ENCODE measurements at places on chromosomes 1 and 21.

DNA sequence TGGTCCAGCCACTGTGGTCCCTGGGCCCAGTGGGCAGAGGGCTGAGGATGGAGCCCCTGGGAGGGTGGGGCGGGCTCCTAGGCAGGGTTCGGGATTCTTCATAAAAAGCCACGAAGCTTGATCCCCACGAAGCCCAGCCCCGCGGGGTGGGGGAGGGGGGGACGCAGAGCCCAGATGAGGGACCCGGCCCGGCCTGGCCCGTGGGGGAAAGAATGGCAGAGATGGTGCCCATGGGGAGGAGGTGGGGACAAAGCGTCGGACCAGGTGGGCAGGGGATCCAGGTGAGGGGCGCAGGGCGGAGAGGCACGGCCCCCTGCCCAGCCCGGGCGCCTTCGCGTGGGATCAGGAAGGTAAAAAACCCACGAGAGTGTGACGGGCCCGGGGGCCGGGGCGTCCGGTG lies 6.0 kb upstream of the SMIM12 start:
- no peak for DNase-seq

- DNase-seq: no peak
These were observed 4.4 kb upstream of the GBP4 start for GRCh38 chr1:89203166-89203565.

GRCh38 chr21:38544661-38545060 lies 46.4 kb upstream of the ERG start:
- DNase-seq: no peak

DNA sequence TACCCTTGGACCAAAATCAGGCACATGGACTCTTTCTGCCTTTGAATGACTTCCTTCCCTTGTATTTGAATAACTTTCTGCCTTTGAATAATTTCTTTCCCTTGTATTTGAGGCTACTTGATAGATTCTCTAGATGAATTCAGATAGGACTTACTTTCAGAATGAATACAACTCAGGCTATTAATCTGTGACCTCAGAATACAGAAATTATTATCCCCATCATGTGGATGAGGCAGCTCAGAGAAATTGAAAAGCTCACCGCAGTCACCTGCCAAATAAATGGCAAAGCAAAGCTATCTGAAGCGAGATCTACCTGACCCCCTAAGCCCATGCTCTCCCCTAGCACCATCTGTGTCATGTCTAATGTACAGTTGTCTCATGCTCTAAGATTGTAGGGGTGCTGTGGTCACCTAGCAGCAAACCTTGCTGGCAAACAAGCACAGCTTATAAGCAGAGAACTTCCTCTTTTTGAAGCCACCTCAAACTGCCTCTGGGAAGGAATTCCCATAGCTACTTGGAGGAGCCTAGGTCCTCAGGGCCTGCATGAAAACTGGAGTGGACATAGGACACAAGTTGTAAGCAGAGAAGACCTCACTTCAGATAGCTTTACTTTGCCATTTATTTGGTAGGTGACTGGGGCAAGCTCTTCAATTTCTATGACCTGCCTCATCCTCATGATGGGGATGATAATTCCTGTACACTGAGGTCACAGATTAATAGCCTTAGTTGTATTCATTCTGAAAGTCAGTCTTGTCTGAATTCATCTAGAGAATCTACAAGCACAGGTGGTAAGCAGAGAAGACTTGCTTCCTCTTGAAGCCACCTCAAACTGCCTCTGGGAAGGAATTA lies 66.1 kb downstream of the FASLG start:
- no peak for DNase-seq

GRCh38 chr1:22883406-22883805 lies 89.3 kb downstream of the LACTBL1 start:
- no peak for DNase-seq

DNA sequence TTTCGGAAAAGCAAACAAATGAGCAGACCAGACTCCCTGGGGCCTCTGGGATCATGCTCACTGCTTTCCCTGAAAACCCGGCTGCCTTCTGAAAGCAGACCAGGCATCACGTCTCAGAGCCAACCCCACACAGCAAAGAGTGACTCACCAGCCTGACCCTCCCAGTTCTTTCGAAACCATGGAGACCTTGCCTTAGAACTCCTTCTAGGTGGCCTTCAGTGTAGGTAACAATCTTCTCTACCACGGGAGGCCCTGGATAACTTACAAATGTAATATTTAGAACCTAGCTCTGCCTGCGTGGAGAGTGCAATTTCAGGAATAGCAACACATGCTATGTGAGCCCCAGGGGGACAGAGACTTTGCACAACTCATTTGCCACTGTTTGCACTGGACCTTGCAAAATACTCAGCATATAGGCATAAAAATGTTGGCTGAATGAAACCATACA lies 105.2 kb downstream of the SUSD4 start:
- no peak for DNase-seq

- DNase-seq: no peak
These were observed 24.8 kb downstream of the PCSK9 start for GRCh38 chr1:55064071-55064581.
